Hypothalamus (tissue), 51 donors: ENCODE measurements at places on chromosomes 1 and 21.

- DNase-seq: no peak
Measured at GRCh38 chr1:20663969-20664715, 3.0 kb upstream of the DDOST start.

- no peak for DNase-seq
Measured at GRCh38 chr21:35395728-35396127, 346.6 kb upstream of the RUNX1 start.

DNA sequence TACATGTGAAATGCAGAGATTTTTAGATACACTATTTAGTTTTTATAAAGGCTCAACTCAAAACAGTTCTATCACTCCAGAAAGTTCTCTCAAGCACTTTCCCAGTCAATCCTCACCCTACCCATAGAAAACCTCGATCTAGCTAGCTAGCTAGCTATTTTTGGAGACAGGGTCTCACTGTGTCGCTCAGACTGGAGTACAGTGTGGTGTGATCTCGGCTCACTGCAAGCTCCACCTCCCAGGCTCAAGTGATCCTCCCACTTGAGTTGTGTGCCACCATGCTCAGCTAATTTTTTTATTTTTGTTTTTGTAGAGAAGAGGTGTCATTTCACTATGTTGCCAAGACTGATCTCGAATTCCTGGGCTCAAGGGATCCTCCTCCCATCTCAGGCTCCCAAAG, 236.9 kb downstream of the RERE start:
- no peak for DNase-seq

DNA sequence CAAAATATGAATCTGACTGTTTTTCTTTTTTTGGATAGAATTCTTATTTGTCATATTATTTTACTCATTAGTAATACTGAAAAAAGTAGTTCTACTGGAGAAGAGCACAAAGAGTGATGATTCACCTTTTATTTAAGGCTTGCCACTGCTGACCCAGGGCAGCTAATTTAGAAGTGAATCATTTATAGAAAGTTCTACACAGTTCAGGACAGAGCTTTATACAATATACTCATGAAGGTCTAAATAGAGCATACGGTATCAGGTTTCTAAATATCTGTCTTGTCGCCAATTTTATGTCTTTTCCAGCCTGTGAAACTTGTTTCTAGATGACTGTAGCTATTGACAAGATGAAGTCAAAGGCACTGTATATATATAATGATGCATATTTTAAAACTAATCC, 25.0 kb downstream of the GIPC2 start:
- DNase-seq: no peak

DNA sequence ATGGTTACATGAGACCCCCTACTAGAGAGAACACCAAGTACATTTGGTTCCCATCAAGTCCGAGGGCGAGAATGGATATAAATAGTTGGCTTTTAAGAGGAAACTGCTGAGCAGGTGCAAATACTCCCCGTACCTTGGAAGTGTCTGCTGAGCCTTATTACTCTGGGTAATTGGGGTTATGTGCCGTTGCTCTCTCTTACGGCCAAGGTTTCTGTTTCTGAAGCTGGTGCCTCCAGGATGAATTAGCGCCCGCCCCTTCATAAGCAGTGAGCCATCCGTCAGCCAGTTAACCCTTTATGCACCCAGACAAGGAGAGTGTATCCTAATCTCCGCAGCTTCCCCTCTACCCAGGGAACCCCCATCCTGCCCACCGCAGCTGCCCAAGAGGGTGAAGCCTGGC, 90.4 kb upstream of the AJAP1 start:
- no peak for DNase-seq

DNA sequence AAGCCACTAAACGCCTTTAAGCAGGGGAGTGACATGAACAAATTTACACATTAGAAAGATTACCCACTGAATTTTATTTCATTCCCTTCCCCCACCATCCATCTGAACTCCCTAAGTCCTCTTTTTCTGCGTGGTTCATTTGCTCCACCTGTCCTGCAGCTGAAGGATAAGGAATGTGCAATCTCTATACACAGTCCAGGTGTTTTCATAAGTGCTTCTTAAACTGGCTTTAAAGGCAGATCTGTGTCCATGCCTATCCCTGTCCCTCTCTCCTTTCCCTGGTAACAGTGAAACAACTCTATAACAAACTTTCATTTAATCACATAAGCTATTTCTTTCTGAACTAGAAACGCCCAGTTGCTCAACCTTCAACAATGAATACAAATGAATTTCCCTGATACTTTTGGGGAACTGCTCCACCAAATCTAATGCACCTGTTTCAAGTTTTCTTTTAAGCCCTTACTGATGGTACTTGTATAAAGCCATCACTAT, 8.4 kb downstream of the GSTM3 start:
- no peak for DNase-seq

GRCh38 chr1:53344921-53345838, 17.3 kb upstream of the LRP8 start:
- DNase-seq: no peak

DNA sequence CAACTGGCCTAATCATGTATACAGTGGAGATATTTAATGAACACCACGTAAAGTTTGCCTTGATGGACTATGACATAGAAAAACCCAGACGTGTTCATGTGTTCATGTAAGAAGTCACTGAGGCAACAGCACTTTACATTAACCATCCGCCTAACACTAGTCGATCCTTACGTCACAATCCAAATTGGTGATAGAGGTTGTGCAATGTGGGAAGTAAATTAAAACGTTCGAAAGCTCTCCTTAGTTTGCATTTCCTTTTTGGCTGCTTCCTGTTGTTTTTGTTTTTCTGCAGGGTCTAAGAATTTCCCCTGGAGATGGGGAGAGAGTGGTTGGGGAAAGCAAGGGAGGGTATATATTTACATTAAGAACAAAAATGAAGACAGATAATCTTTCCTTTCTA, 587.5 kb upstream of the ADGRL2 start:
- no peak for DNase-seq

GRCh38 chr1:233668146-233668724, 54.3 kb downstream of the KCNK1 start:
- no peak for DNase-seq

GRCh38 chr1:245915406-245915805, 591.7 kb downstream of the SMYD3 start:
- DNase-seq: no peak
